CD4-positive, alpha-beta T cell treated with Interleukin-21 for 1 hour (primary cell): ENCODE measurements at places on chromosomes 7 and 10.

- no peak for DNase-seq
These were observed 171.7 kb upstream of the FRMD4A start for GRCh38 chr10:14502431-14502830.

DNA sequence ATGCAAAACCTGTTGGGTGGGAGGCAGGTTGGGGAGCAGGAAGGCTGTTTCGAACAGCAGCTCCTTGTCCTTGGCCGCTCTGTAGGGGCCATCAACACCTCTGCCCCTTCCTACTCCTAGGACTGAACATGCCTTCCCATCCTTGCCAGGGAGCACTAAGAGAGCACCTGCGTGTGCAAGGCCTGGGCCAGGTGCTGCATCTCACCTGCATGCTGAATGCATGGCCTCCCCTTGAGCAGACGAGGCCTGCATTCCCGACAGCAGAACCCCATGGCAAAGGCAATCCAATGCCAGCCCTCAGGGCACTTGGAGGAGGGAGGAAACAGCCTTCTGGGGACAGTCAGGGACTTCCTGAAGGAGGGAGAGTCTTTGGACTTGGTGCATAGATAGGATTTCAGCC lies 11.0 kb downstream of the VSIR start:
- DNase-seq: no peak

- no peak for DNase-seq
These were observed 197.4 kb upstream of the FOXP2 start for GRCh38 chr7:114217026-114217806.

DNA sequence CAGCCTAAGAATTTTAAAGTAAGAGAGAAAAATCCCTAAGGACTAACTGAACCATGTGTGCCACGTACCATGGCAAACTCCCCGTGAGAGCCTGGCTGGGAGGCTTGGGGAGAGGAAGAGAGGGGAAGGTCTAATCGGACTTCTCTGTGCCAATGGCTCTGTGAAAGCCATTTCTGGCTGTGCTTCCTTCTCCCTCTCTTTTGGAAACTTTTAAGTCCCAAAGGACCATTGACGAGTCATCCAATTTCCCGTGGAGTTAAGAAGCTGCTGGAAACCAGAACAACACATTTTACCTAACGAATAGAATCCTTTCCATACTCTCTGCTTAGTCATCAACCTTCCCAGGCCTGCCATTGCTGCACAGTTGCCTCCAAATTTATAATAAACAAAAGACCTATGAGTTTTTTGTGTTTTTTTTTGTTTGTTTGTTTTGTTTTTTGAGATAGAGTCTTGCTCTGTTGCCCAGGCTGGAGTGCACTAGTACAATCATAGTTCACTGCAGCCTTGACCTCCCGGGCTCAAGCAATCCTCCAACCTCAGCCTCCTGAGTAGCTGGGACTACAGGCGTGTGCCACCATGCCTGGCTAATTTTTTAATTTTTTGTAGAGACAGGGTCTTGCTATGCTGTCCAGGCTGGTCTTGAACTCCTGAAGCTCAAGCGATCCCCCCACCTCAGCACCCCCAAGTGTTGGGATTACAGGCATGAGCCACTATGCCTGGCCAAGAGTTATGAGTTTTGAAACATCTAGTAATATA lies 13.2 kb downstream of the LAMB1 start:
- DNase-seq: no peak

DNA sequence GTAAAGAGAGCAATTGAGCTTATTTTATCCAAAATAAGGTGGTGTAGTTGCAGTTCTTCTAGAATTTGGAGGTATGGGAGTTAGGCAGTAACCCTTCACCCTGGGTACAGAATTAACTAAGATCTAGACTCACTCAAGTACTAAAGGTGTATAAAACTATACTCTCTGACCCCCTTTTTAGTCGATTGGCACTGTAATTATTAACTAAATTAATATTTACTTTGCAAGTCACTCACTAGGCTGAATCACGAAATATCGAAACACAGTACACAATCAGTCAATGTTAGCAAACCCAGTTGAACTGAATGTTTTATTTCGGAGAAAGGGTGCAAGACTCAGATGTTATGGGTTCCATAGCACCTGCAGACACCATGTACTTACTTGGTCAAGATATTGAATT lies 14.6 kb upstream of the CYP2C19 start:
- DNase-seq: no peak

- DNase-seq: no peak
These were observed 54.7 kb upstream of the LSM8 start for GRCh38 chr7:118129041-118129795.

GRCh38 chr10:55629793-55630490 lies 731.1 kb downstream of the ZWINT start:
- DNase-seq: no peak

GRCh38 chr10:122362621-122363020 lies 11.9 kb upstream of the PLEKHA1 start:
- no peak for DNase-seq

DNA sequence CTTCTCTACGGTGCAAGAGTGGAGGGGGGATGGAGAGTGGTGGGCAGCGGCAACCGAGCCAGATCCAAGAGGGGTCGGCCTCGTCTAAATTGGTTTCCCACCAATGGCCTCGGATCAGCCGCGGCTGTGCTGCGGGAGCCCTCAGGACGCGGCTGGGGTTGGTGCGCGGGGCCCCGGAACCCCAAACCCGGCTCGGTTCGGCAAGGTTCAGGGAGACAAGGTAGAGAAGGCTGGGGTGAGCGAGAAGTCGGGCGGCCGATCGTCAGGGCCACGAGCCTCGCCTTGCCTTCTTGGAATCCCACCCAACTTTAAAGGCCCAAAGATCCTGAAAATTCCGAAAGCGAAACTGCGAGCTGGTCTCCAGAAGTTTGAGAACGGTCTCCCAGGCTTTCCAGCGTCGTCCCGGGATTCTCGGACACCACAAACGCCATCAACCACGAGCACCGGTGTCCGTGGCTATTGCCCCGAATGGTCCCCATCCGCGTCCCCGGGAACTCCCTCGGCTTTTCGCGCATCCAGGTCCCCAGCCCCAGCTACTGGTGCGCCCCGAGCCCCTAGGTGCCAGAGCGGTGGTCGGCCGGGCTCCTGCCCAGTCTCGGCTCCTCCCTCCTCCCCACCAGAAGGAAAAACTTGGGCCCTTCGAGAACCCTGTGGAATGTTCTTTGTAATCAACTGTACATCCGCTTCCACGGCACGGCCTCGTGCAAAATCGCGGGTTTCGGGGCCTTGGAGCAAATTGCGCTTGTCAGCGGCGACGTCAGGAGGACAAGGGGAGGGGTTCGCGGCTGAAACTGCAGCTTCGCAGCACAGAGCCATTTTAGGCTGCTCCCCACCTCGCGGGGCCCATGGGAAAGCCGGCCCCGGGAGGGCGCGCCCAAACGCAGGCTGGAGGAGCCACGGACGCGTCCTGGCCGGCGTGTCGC lies 3.2 kb downstream of the SFMBT2 start:
- peak; percentile 34 for DNase-seq

DNA sequence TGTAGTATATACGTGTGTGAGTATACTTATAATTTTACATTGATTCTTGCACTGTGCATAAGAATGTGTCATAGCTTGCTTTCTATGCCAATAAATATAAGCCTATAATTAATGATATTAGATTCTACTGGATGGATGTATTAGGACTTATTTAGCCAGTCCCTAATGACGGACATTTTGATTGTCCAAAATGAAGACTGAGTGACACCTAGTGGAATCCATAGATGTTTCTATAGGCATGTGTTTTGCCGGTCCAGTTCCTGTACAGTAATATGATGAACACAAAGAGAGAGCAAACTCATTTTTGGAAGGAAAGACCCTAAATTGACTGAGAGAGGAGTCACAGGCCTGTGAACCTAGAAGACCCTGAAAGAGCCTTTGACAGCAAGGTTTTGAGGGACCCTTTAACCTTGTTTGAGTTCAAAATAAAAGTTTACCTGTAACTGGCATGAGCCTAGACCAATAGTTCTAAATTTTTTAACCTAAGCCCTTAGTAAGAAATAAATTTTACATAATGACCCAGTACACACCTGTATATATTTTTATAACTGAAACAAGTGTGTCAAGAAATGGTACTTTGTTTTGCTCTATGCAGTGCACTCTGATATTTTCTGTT lies 42.4 kb upstream of the AGBL3 start:
- peak; percentile 13 for DNase-seq

DNA sequence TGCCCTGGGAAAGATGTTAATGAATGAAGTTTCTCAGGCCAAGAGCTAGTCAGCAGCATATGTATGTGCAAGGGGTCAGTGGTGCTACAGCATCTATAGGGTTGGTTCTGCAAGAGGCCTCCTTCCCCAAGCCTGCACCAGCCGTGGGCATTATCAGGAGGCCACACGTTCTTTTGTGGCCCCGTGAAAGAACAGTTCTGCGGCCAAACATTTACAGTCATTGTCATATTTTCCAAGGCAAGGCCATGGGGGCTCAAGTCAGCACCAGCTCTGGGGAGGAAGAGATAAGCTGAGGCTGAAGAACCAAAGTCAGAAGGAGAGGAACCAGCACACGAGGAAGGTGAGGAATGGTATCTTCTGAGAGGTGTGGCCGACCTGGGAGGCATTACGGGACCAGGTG lies 54.4 kb upstream of the TMEM72 start:
- DNase-seq: no peak

DNA sequence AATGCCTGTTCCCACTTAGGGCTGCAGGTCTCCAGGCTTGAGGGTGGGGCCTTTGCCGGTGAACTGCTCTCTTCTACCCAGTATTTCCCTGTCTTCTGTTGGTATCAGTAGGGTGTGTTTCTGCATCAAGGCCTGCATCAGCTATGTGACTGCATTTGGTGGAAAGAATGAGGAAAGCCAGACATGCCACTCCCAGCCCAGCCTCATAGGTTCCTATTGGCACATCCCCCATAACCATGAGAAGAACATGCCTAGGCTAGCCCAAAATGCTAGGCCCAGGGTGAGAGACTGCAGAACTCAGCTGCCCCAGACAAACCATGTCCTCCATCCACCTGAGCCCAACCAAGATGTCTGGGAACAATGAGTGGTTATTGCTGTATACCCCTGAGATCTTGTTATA lies 380.3 kb upstream of the ADARB2 start:
- no peak for DNase-seq

DNA sequence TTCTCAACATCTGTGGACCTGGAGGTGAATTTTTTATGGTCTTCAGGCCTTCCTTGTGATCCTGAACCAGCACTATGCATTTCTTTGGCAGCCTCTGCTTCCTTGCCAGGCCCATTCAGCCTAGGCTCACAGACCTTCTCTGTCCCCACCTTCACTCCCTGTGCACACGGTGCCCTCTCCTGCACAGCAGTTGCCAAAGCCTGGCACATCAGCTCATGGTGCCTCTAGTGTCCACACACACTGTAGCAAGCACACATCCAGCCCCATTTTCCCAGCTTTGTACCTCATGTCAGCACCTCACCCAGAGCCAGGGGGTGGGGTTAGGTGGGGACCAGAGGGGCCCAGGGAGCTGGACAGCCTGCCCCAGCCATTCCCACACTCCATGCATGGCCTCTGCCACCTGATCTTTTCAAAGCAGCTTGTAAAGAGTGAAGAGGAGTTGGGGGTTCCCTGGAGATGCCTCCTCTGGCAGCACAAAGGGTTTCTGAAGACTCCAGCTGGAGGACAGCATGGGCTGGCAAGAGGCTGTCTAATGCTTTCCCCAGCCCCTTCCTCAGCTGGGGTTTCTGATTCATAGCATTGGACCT lies 57.9 kb upstream of the TMEM72 start:
- DNase-seq: no peak

DNA sequence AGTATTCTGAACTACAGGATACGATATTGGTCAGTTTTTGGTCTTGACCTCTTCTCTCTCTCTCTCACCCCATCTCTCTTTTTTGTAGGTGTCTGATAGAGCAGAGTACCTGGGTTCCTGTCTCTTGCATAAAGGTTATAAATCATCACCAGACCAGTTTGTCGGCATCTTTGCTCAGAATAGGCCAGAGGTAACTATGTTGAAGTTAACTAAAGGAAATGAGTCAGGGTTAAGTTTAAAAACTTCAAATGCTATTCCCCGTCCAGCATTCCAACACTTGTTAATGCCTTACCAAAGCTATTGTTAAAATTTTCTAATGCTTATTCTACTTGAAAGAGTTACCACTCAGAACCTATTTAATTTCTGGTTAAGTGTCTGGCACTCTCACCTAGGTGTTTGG lies 30.7 kb downstream of the ACSL5 start:
- DNase-seq: no peak

- no peak for DNase-seq
These were observed 93.8 kb upstream of the IKZF1 start for GRCh38 chr7:50210706-50211115.

GRCh38 chr7:36686499-36686898 lies 37.8 kb downstream of the AOAH start:
- DNase-seq: peak; percentile 43
